ENCODE measurements at places on chromosomes 6 and 20. TPM values are rescaled to one million over a fixed set of nuclear protein-coding genes. Genes with fewer than 3 reads are reported as not detected.

The GABRR1 gene
- total RNA-seq: not detected

The GPR6 gene
- total RNA-seq: not detected

The CST2 gene
- not detected for total RNA-seq

The EFCAB8 gene
- 3.8 TPM for total RNA-seq

The BACH2 gene
- total RNA-seq: 235 TPM
